ENCODE measurements at places on chromosomes 7 and 10.

GRCh38 chr10:71632200-71632820 lies 87.3 kb downstream of the C10orf105 start:
- DNase-seq: no peak

DNA sequence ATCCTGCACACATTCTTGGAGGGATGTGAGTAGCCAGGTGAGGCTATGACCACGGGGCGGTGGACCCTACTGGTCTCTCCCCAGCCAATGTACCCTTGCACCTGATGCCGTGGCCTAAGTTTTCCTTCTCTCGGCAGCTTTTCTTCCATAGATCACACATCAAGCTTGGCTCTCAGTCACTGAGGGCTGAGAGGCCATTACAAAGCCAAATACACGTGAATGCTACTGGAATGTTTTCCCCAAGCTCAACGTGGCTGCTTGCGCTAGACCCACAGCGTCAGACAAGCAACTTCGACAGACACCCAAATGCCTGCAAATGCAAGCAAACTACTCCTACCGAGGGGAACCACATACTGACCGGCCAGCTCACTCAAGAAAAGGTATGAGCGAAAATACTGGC lies 83.1 kb downstream of the PRPF18 start:
- DNase-seq: no peak

- no peak for DNase-seq
Measured at GRCh38 chr10:129924375-129925085, 39.5 kb downstream of the EBF3 start.

DNA sequence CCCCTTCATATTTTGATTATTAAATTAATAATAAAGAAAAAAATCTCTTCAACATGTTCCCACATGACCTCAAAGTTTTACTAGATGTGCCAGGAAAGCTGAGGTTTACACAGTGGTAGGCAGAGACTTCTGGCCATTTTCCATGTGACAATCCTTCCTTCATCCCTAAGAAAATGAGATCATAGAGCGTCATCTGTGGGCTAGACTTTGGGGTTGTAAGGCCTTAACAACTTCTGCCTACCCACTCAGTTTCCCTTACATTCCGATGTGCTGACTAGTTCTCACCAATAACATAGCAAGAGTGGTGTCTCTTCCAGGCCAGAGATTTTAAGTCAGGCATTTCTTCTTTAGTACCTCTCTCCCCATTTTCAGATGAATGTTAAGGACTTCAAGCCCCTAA lies 171.1 kb upstream of the PHF14 start:
- no peak for DNase-seq

GRCh38 chr7:18177815-18178660 lies 150.4 kb upstream of the PRPS1L1 start:
- no peak for DNase-seq

- no peak for DNase-seq
Measured at GRCh38 chr7:129401967-129402860, 32.0 kb upstream of the STRIP2 start.

- DNase-seq: no peak
Measured at GRCh38 chr7:4178916-4179687, 503.0 kb upstream of the FOXK1 start.

- DNase-seq: peak; percentile 32
Measured at GRCh38 chr7:33459340-33459751, 330.0 kb downstream of the BBS9 start.

GRCh38 chr10:125137601-125138438 lies 22.5 kb downstream of the CTBP2 start:
- DNase-seq: no peak

GRCh38 chr10:131065673-131066305 lies 245.7 kb downstream of the TCERG1L start:
- peak; percentile 46 for DNase-seq

DNA sequence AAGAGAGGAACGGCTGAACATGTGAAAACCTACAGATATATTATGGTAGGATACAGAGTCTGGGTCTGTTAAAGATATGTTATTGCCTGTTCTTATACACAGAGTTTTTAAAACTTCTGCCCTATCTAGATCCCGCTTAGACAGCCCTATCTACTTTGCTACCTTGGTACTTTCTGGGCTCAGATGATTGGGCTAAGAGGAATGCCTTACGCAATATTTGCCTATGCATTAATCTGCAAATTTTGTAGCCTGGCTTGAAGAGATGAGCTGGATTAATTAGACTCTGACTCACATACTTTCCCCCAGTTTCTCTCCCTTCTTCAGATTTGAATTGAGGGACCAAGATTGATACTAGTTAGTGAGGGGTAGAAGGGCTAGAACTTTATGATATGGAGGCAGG lies 33.6 kb upstream of the A1CF start:
- DNase-seq: no peak

GRCh38 chr7:39910108-39910869 lies 39.8 kb upstream of the CDK13 start:
- DNase-seq: no peak

GRCh38 chr7:512541-513311 lies 6.9 kb downstream of the PDGFA start:
- DNase-seq: no peak

DNA sequence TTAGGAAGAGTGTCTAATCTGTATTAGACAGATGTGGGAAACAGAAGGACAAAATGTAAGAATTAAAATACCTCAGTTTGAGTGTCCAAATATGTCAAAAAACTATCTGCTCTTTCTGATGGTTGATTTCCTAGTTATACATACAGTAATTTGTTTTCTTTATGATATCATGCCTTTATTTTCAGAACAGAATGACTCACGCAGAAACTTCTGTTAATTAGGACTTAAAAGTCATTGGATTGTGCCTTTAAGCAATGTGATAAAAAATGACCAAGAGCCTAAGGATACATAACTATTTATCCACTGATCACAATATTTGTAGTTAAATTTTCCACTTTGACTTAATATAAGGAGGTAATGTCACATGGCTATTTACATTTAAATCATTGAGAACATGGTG lies 206.7 kb upstream of the PTPRZ1 start:
- no peak for DNase-seq

DNA sequence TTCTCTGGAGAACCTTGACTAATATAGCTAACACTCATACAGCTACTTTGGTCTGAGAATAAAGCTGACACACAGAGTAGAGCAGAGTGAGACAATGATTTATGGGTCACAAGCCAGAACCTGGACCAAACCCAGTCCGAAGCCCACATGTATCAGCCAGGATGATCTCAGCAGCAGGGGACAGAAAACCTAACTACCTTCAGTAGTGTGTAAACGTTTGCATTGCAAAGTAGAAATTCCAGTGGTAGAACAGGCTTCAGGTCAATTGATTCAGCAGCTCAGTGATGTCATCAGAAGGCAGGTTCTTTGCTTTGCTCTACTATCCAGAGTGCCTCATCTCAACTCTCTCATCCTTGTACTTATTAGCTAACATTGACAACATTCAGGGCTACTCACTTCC lies 62.5 kb upstream of the PALS2 start:
- no peak for DNase-seq

DNA sequence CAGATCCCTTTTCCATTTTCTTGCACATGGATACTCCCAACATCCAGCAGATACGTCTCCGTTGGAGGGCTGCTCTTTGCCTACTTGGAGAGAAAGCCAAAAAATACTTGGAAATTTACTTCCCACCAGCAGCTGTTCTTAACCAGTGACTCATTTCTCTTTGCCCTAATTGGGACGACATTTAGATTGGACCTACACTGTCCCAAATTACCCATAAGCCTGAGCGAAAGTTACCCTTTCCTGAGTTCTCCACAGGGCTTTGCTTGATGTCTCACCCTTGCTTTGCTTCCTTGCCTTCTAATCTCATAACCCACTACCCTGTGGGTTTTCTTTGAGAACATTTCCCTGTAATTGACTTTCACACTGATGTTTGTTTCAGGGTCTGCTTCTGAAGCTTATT lies 48.1 kb downstream of the SAMD8 start:
- no peak for DNase-seq

DNA sequence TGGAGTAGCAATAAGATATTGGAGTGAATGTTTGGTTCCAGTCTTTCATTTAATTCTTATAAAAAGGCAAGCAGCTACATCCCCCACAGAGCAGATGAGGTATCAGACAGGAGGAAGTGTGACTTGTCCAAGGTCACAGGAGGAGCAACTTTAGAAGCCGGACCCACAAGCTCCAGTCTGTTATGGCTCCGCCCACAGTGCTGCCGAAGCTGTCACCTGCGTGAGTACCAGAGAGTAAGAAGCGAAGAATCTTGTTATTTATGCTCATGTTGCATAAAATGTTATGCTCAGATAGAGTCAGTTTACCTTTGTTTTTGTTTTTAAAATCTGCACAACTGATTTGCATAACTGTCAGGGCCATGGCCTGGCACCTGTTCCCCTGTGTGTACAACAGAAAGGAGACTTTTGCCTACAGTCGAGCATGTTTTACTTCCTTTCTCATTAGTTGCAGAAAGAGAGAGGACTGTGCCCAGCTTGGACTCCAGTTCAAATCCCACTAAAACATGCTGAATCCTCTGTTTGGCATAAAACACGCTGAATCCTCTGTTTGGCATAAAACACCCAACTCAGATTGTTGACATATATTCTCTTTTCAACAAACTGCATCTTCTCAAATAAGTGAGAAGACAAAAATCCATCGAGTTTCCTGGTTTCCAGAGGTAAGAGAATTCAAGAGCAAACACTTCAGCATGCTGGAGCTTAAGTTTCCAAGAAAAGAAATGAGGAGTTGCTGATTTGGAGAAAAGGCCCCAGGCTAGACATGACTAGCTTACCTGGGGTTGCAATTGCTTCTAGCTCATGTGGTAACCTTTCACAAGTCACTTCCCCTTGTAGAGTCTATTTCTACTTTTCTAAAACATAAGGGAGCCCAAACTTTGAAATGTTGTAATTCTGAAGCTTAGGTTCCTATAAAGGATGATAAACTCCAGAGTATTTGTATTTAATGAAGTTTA lies 409.8 kb upstream of the ZMIZ1 start:
- no peak for DNase-seq

DNA sequence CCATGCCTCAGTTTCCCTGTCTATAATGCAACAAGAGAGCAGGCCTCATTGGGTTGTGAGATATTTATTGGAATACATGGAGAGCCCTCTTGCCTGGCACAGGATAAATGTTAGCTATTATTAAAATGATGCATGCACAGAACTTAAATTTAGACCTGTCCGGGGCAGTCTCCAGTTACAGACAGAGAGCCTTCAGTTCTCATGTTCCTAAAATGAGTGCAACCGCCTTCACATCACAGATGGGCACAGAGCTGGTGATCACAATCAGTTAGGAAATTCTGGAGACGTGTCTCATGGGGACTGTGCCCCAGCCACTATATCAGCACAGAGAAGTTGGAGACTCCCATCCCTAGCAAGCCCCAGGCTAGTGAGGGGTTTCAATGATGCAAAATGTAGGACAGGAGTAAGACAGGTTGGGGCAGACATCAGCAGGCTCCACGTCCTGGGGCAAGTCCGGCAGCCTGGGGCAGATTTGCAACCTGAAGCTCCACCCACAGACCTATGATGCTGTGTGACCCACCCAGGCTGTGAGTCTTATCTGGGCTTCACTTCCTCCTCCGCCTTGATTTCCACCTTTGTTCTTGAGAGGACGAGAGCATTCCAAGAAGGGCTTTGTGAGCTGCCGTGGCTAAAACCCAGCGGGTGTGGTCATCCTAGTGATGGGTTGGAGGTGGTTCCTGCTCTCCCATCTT lies 49.4 kb downstream of the CXCL12 start:
- DNase-seq: no peak

DNA sequence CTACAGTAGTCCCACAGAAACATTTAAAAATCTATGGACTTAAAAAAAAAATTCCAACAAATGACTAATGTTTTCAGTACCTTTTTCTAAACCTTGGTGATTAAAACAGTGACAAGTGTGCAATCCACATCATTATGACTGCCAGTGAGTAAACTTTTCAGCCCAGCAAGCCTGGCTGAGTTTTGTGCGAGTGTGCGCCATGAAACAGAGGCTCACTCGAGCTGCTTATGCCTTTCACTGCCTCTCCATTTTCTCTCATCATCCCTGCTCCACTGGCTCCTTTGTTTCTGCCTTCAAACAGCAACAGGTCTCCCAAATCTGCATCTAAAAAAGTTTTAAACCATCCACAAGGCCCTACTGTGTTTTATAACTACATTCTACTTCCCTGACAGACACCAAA lies 105.8 kb downstream of the USP6NL start:
- DNase-seq: no peak

GRCh38 chr10:75861582-75861981 lies 430.2 kb downstream of the LRMDA start:
- no peak for DNase-seq

DNA sequence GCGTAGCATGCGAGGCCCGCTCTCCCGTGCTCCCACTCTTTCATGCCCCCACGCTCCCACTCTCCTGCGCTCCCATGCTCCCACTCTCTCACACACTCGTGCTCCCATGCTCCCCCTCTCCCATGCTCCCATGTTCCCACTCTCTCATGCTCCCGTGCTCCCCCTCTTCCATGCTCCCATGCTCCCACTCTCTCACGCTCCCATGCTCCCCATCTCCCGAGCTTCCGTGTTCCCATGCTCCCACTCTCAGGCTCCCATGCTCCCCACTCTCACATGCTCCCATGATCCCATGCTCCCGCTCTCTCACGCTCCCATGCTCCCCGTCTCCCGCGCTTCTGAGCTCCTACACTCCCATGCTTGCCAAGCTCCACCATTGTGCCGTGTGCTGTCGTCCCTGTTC lies 84.4 kb upstream of the ANLN start:
- no peak for DNase-seq

GRCh38 chr10:78754269-78755062 lies 314.3 kb upstream of the ZMIZ1 start:
- DNase-seq: peak; percentile 89

DNA sequence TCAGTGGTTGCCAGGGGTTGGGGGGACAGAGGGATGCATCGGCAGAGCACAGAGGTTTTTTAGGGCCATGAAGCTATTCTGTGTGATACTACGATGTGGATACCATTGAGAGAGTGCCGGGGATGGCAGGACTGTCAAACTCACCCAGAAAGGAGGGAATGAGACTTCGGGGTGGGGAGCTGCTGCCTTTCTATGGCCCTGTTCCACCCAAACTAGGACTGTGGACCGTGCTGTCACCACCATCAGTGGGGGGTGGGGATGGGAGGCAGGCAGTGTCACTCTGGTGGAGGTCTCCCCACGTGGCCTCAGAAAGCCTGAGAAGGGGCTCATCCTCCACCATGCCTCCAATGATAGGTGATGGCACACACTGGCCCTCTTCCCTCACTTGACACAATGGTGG lies 146.2 kb downstream of the PTPN20 start:
- no peak for DNase-seq

DNA sequence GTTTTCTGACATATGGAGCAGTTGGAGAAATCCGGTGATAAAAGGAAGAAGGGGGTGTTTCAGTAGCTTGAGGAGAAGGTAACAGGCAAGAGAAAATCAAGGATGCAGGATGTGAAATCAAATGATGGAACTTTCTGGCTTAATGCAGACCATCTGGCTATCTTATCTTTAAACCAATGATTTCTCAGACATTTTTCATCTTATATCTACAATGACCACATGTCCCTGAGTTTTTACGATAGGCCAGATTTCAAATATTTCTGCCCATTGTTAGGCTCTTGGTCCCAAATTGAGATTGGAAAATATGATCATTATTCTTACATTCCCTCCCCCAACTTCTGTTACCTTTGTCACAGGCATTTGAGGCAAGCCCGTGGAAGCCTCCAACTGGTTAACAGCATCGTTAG lies 486.8 kb downstream of the SUGCT start:
- DNase-seq: no peak

Measured in right hindlimb (tissue), 1 donor.